H9 (cell line): ENCODE measurements at places on chromosomes 3 and 15. TPM values are rescaled to one million over a fixed set of nuclear protein-coding genes. Genes with fewer than 3 reads are reported as not detected.

GRCh38 chr3:186251948-186252619 is 110.0 kb downstream of the DGKG start:
- DNase-seq, result no peak

DNA sequence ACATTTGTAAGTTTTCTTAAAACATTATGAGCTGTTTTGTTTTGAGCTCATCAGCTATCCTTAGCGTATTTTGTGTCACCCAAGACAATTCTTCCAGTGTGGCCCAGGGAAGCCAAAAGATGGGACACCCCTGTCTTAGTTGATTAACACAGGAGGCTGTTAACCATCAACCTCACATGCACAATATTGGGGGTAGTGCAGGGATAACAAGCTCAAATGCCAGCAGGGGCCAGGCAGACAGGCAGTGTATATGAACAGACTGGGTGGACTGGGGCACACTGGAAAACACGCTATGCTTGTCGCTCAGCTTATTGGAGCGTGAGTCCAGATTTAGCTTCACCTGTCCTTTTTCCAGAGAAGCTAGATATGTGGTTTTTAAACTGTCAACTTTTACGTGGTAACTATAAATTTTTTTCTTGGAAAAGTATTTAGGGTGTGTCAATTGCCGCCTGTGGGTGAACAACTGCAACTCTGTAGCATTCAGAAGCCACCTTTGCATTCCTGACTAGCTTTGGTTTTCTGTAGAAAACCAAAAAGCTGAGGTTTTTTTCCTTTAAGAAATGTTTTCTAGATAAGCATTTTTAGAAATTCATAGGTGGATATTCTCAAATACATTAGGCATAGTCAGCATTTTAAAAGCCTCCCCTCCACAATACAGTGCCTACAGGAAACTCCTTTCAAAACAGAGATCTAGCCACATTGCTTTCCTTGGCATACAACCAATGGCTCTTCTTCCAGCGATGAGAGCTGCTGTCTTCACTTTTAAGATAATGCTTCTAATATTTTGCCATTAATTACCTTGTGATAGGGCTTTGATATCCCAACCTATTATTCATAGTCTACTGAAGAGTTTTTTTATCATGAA is 14.6 kb downstream of the PSMD6 start:
- no peak for DNase-seq

DNA sequence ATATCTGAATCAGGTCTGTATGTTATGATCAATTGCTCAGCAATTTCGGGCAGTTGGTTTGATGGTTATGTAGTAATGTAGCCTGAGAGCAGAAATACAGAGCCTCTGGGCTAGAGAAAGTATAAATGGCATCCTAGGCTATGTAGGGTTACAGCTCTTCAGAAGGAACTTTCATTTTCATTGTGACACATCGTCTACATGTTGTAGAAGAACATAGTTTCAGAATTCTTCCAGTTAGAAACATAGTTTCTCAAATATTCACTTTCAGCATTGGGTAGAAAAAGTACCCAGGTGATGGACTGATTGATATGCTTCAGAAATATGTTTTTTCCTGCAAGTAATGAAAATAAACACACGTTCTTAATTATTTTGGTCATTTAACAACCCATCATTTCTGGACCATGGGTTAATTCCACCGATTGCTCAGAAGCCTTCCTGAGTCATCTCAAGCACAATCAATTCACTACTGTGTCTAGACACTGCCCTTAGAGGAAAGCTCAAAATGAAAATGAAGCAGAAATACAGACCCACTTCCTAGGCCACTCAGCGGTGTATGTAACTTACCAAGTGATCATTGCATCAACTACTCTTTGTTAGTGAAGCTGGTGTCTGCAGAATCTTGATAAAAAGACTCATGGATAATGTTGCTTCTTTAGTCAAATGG is 88.8 kb upstream of the TSEN2 start:
- DNase-seq, result no peak

The AADACL2 gene
- not detected in 2 replicates for total RNA-seq

DNA sequence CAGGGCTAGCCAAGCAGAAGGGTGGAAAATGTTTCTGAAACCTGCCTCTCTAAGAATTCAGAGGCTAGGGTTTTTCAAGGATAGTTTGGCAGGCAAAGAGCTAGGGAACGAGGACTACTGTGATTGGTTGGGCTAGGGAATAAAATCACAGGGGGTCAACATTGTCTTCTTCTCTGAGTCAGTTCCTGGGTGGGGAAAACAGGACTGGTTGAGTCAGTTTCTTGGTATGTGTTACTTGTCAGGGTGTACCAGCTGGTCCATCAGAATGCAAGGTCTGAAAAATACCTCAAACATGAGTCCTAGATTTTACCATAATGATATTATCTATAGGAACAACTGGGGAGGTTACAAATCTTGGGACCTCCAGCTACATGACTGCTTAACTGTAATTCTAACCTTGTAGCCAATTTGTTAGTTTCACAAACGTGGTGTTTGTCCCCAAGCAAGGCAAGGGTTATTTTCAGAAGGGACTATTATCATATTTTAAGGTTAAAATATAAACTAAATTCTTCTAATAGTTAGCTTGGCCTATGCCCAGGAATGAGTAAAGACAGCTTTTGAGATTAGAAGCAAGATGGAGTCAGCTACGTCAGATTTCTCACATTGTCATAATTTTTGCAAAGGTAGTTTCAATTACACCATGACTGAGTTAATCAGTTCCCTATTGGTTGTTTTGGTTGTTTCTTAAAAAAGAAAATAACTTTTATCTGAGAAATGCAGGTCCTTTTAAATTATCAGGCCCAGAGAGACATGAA is 231.5 kb downstream of the ALCAM start:
- no peak for DNase-seq

- DNase-seq, result no peak
These were observed 103.5 kb downstream of the TBC1D2B start for GRCh38 chr15:77974098-77974414.
